ENCODE measurements at places on chromosomes 6 and 20.

DNA sequence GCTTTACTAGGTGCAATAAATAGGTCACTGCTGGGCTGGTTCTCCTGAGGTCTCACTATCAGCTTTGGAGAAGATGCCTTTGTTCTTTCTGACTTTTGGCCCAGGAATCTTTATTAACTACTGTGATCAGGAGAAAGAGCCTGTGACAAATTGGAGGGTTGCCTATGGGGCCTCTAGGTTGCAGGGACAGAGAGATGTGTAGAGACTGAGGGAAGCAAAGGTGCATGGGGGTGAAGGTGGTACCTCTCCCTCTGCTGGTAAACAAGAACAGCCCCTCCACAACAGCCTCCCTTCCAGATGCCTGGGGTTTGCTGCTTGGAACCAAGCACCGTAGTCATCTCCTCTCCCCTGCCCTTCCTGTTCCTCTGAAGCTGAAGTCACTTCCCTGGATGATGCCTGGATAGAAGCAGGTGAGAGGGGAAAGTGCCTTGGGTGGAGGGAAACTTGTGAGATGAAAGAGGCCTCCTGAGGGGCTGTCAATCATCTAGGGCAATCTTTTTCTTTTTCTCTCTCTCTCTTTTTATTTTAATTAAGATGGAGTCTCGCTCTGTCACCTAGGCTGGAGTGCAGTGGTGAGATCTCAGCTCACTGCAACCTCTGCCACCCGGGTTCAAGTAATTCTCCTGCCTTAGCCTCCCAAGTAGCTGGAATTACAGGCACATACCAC, 57.4 kb upstream of the DUSP22 start:
- no peak for DNase-seq

GRCh38 chr6:120198033-120198432, 848.5 kb upstream of the MAN1A1 start:
- no peak for DNase-seq

DNA sequence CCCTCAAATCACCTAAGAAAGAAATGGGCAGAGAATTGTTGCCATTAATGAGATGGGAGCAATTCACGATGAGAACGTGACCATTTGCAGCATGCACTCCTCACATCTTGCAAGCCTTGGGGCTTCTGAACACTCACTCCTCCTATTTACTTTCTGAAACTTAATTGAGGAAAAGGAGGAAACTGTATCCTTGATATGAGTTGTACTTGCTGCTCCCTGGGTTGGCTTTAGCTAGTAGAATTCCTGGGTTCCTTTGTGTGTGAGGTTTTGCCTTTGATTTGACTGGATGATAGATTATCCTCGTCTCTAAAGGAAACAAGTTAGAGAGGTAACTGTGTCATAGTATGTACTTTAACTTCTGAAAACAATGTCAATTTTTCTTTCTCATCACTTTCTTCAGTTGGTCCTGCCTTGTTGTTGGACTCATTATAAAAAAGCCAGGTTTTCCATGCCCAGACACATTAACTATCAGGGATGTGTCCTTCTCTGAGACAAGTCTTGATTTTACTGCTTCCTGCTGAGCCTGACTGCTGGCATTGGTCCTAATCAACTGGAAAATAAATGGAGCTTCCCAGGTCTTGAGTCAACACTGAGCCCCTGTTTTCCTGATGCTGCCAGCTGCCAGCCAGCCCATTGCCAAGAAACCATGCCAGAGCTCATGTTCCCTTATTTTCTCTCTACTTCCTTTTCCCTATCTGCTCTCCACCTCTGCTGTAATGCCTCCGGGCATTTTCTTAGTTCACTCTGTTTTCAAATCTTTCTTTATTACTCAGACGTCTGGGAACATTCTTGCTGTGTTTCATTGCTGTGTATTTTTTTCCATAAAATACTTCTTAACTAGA, 6.0 kb upstream of the MRAP2 start:
- no peak for DNase-seq

- DNase-seq, result no peak
These were observed 3.1 kb downstream of the ZNF76 start for GRCh38 chr6:35262596-35262995.

GRCh38 chr20:56369179-56369578, 10.4 kb downstream of the FAM210B start:
- no peak for DNase-seq

- DNase-seq, result no peak
These were observed 319.5 kb downstream of the CBLN4 start for GRCh38 chr20:55685841-55686240.

- DNase-seq, result no peak
These were observed 914.7 kb upstream of the CITED2 start for GRCh38 chr6:140289186-140289585.

DNA sequence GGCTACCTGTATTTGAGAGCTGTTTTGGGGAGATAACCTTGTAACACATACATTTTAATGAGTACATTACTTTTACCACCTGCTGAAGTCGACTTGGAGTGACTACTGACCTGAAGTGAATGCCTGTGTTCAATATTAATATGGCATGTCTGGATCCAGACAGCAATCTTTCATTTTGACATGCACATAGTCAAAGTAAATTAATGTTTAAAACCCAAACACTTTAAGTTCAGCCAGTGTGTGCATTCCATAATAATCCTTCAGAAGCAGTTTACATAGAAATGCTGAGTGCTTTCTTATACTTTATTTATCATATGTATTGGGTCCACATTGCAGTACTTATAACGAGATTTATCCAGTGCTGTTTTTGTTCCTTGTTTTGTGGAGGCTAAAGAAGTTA, 38.0 kb downstream of the CDKAL1 start:
- no peak for DNase-seq

- no peak for DNase-seq
These were observed 295.9 kb downstream of the NKAIN2 start for GRCh38 chr6:124099520-124099919.

- DNase-seq, result no peak
These were observed 4.4 kb upstream of the VIP start for GRCh38 chr6:152746172-152746553.

GRCh38 chr6:115634887-115635286, 425.8 kb downstream of the FRK start:
- DNase-seq, result no peak

GRCh38 chr6:13432526-13433184, 54.7 kb downstream of the GFOD1 start:
- no peak for DNase-seq

DNA sequence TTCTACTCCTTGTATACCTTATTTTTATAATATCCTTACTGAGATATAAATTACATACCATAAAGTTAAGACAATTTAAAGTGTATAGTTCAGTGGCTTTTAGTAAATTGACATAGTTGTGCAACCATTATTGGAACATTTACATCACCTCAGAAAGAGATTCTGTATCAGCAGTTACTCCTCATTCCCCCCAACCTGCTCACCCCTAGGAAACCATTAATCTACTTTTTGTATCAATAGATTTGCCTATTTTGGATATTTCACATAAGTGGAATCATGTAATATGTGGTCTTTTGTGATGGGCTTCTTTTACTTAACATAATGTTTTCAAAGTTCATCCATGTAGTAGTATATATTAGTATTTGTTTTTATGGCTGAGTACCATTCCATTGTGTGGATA, 51.3 kb downstream of the CDC5L start:
- no peak for DNase-seq

DNA sequence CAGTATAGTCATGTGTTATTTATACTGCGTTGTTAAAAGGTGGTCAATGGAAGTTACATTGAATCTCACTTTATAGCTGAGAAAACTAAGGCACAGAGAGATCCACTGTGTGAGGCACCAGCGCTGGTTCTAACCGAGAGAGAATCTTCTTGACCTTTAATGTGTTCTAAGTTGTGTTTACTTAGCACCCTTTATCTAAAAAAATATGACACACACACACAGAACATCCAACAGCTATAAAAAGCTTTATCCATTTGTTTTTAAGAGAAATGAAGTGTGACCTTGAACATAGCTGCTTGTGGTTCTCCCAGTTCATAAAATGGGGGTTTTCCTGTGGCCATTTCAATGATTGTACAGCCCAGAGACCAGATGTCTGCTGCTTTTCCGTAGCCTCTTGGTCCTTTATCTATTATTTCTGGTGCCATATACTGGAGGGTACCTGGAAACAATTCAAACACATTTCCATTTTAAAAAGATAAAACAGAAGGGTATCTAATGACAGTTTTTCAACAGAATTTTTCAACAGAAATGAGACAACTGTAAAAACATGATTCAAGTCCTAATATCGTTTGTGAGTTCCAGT, 54.8 kb upstream of the MAP7 start:
- no peak for DNase-seq

DNA sequence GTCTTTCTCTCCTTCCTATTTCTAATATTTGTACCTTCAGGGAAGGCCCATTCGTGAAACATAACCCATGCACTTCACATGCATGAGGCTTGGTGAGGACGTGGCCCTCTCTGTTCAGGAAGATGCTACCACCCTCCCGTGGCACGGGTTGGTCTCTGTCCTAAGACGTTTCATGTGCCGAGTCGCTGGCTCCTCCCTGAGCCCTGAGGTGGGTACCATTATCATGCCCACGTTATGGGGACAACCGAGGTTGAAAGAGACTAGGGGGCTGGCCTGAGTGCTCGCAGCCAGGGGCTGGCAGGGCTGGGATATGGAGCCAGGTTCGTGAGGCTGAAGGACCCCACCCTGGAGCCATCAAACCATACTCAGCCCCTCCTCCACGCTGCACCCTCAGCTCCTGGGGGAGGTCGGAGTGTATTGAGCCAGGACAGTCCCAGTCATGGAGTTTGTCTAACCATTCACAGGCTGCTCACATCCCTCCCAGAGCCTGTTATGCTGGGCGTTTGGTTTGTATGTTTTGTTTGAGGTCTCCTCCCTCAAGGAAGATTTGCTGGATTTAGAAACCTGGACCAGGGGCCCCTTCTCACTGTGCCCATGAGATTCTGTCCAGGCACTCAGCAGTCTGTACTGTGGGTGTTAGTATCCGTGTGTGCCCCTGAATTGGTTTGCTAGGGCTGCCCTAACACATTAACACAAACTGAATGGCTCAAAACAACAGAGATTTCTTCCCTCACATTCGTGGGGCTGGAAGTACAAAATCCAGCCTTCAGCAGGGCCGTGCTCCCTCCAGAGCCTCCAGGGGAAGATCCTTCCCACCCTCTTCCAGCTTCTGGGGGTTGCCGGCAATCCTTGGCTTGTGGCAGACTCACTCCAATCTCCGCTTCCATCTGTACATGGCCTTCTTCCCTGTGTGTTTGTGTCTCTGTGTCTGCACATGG, 88.3 kb downstream of the ANKRD60 start:
- DNase-seq, result no peak

DNA sequence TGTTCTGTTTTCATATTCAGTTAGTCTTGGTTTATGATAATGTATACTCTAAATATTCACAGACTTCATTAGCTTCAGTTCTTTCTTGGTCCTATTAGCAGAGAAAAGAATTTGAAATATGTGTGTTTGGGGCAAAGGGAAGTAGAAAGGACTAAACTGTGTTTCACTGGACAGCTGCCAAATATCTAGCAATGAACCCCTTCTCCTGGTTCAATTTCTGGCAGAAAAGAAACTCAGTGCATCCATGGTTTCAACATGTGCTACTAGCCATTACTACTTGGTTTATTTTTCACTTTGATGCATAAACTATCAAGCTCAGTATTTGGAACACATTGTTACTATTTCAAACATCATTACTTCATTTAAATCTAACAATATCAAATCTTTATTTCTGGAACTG, 43.6 kb downstream of the FBXL4 start:
- DNase-seq, result no peak

DNA sequence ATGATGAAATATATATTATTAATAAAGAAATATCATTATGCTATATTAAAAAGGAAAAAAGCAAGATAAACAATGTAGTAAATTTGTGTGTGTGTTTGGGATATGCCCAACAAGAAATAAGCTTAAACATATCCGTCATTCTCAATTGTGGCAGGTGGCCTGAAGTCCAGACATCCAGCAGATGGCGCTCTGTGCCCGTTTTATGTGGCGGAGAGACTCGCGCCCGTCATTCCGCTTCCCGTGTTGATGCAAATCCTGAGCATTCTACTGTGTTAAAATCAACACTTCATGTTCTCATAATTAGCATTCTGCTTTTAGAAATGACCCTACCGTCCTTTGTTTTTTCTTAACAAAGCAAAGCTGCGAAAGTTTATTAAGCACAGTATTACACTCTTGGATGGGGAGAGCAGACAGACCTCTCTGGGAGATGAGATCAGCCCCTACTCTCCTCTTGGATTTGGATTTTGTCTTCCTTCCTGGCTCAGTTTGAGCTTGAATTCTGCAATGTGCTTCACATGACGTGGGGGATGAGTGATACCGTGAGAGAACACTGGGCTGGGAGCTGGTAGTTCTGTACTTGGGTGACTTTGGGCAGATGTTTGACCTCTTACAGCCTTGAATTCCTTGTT, 125.8 kb downstream of the MCHR2 start:
- peak; percentile 70 for DNase-seq

DNA sequence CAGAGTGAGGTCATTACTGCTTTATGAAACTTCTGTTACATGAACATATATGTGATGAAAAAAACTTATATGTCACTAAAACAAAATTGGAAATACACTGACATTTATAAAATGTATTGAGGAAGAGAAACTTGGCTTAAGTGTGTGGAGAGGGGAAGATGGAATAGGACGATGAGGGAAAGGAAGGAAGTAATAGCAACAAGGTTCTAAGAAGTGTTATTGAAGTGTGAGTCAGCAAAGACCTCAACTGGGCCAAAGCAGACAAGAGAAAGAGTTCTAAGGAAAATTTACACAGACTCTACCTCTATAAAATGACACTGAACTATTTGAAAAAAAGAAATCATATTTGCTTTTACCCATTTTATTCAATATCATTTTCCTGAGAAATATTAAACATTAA, 38.3 kb downstream of the SNX3 start:
- no peak for DNase-seq

- no peak for DNase-seq
These were observed 242.9 kb downstream of the FOXA2 start for GRCh38 chr20:22341508-22341907.

GRCh38 chr6:170164271-170164900, 126.5 kb downstream of the DLL1 start:
- no peak for DNase-seq

DNA sequence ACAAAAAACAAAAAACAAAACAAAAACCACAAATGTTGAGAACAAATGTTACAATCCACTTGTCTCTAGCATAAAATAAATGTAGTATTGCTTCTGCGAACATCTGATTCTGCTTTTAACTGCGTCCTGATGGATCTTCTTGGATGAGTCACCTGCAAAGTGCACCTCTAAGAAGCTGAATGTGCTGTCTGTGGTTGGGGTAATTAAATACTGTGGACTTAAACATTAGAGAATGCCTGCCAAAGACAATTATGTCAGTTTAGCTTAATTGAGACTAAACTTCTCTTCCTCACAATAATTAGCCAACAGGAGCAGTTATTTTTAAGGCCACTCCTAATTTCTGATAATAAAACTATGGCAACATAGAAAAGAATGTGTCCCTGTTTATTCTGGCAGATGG, 253.4 kb downstream of the PHACTR1 start:
- DNase-seq, result no peak

GRCh38 chr6:6915813-6916547, 191.8 kb upstream of the RREB1 start:
- no peak for DNase-seq

DNA sequence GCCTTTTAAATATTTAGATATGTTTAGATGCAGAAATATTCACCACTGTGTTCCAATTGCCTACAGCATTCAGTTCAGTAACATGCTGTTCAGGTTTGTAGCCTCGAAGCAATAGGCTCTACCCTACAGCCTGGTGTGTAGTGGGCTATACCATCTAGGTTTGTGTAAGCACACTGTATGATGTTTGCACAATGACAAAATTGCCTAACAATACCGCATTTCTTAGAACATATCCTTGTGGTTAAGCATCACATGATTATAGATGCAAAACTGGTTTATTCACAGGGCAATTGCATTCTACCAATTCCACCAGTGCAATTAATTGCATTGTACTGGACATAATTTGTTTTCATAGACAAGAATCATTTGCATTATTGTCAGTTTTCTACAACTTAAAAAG, 7.9 kb upstream of the SLC22A16 start:
- no peak for DNase-seq

Data from stimulated activated CD4-positive, alpha-beta T cell treated with anti-CD3 and anti-CD28 coated beads, Interleukin-4, amount 100 ng/mL, for 1 hour (primary cell).